ENCODE measurements at places on chromosomes 5 and 9. TPM values are rescaled to one million over a fixed set of nuclear protein-coding genes. Genes with fewer than 3 reads are reported as not detected.

The STK32A gene
- 5.5 TPM for total RNA-seq

GRCh38 chr9:16112116-16112515, 559.3 kb downstream of the CCDC171 start:
- no peak for DNase-seq

- DNase-seq: no peak
These were observed 72.5 kb upstream of the MAP1B start for GRCh38 chr5:72034770-72035169.

- no peak for DNase-seq
These were observed 128.1 kb downstream of the BARX1 start for GRCh38 chr9:93826905-93827544.

The NR6A1 gene
- 2.9 TPM for total RNA-seq

The ZNF454 gene
- 0.26 TPM for total RNA-seq

The SPDL1 gene
- total RNA-seq: 10.4 TPM

The IFNA21 gene
- total RNA-seq: not detected

DNA sequence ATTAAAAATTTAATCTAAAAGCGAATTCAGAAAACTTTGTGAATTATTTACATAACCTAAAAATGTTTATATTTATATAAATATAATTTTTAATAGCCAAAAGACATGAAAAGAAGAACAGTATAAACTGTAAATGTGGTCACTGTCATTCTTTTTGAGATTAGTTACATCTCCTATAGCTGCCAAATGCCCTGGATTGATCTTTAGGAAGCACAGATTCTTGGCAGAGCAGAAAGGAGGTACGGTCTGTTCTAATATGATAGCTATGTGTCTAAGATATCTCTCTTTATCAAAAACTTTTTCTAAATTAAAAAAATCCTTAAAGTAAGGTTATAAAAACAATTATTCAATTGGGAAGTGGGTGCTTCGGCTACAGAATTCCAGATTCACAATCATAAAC, 151.0 kb downstream of the LPAR1 start:
- no peak for DNase-seq

The KLHL3 gene
- 0.53 TPM for total RNA-seq

DNA sequence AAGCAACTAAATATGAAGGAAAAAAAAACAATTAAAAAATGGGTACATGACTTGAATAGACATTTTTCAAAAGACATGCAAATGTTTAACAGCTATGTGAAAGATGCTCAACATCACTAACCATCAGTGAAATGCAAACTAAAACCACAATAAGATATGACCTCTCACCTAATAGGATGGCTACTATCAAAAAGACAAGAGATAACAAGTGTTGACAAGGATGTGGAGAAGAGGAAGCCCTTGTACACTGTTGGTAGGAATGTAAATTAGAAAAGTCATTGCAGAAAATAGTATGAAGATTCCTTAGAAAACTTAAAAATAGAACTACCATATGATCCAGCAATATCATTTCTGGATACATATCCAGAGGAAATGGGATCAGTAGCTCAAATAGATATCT, 324.7 kb upstream of the TLE4 start:
- DNase-seq: no peak

All from bronchial epithelial cell (primary cell).